ENCODE measurements at places on chromosomes 16 and 17.
A peak's percentile ranks its signal among the peaks of the same experiment; 100 is the strongest.

GRCh38 chr17:34347063-34347462, 9.2 kb upstream of the CCL13 start:
- no peak for DNase-seq

DNA sequence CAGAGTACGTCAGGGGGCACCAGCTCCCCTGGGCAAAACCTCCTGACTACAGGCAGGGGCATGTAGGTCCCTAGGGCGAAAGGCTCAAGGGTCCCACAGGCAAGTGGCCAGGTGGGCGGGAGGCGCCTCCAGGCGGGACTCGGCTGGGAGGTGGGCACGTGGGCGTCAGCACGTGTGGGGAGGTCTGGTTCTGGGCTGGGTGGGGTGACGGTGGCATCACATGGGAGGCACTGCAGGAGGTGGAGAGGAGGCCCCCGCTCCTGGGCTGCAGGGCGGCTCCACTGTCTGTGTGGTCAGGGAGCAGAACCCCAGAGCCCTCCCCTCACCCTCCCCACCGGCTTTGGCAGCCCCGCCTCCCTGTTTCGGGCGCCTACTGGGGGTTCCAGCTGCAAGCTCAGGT, 52.7 kb downstream of the ACTG1 start:
- no peak for DNase-seq

- DNase-seq = peak; percentile 17
Measured at GRCh38 chr17:39623356-39623950, 3.3 kb upstream of the PPP1R1B start.

GRCh38 chr16:85157813-85158742, 45.8 kb upstream of the CIBAR2 start:
- DNase-seq = no peak

DNA sequence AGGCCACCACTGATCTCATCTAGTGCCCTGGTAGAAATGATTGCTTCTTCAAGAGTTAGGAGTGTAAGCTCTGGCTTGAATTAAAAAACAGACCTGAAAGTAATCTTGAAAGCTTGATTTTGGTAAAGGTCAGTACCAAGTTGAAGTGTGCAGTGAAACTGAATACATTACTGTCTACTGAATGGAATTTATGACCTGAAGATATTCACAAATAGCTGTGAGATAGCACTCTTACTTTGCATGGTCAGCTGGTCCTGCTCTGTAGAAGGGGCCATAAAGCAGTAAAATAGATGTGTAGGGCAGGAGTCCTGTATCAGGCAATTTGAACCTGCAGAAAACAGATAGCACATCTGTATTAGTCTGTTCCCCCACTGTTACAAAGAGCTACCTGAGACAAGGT, 78.6 kb downstream of the MYH13 start:
- DNase-seq = no peak

- no peak for DNase-seq
Measured at GRCh38 chr16:80058214-80058613, 457.7 kb upstream of the MAF start.

DNA sequence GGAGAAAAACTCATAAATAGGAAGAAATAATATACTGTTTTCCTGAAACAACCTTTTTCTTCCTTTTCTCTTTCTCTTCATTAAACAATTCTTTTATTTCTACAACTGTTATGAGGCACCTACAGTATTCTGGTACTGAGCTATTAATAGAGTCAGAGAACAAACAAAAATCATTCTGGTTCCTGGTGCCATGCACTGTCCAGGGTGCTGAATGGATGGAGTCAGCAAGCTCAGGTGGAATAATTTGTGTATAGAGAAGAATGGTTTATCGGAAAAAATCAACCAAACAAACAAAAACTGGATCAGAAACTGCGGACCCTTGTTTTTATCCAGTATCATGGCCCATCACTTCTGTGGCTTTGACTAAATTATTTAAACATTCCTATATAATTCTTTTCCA, 430.3 kb upstream of the GOT2 start:
- DNase-seq = no peak

DNA sequence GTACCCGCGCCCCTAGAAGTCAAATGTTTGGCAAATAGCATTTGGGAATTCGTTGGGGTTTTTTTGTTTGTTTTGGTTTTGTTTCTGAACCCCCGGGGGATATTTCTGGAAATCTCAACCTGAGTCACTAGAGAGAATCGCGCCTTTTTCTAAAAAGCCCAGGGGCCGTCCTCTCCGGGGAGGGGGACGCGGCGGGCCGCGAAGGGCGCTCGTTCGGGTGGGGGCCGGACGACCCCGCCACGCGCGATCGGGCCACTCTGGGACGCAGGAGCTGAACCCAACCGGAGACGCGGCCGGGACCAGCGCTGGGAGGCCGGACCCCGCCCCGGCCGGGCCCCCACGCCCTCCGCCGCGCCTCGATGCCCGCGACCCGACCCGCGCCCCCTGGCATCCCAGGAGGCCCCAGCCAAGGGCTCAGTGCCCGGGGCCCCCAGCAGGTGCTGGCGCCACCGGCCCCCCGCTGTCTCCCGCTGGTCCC, 302 bp downstream of the LITAF start:
- no peak for DNase-seq

GRCh38 chr16:19850131-19850817, 34.4 kb downstream of the GPRC5B start:
- peak; percentile 55 for DNase-seq

- DNase-seq = no peak
Measured at GRCh38 chr17:79923974-79924638, 84.9 kb upstream of the CBX4 start.

DNA sequence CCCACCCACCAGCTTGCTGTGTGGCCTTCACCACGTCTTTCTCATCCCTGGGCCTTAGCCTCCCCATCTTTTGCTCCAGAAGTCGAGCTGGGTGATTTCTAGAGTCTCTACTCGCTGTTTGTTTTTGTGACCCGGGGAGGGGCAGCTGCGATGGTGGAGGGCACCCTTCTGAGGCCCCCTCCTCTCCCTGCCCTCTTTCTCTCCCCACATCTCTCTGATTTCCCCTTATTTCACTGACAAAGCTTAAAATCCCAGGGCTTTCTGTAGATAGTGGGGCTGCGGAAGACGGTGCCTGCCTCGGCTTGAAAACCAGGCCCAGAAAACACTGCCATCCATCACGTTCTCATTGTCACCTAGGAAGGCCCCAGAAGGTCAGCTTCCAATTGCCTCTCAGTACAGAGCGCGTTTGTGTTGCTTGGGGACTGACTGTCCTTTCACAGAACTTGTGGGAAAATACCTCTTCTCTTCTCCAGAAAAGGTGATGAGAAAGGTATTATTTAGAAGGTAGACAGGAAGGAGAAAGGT, 95.1 kb downstream of the NTN1 start:
- no peak for DNase-seq

- DNase-seq = no peak
Measured at GRCh38 chr17:73401911-73402310, 90.1 kb upstream of the CDC42EP4 start.

GRCh38 chr17:65797809-65798208, 236.4 kb upstream of the AXIN2 start:
- DNase-seq = no peak

Measured in NCI-H2029 treated with DMSO at 0.1 percent for 48 hours (cell line).